ENCODE measurements at places on chromosomes 6 and 20.
A peak's percentile ranks its signal among the peaks of the same experiment; 100 is the strongest.

DNA sequence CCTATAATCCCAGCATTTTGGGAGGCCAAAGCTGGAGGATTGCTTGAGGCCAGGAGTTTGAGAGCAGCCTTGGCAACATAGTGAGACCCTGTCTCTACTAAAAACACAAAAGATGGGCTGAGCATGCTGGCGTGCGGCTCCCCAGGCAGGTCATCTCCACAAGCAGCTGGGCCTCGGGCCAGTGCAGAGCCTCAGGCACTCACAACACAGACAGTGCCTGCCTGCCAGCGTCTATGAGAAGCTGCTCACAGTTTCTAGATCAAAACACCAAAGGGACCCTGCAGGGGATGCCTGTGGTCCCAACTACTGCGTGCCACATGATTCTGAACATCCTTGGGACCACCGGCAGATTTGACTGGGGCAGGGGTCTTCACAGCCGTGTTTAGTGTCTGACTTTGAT, 59.4 kb downstream of the GINS1 start:
- no peak for DNase-seq

- no peak for DNase-seq
Observed at GRCh38 chr6:147910281-147910680, 401.8 kb downstream of the SAMD5 start.

DNA sequence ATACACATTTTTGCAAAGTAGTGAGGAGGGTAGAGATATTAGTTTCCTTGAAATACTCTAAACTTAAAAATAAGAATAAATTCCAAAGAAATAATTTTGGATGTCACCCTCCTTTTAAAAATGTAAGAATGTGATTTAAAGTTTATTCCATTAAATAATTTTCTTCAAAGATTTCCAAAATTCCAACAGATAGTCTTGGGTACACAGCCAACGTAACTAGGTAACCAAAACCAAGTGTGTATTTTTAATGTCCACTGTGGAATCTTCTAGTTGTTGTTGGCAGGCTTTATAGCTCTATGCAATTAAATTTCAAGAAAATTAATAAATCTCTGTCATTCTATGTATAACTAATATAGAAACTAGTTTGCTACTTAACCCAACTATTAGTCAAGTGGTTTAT, 101.3 kb downstream of the COL21A1 start:
- DNase-seq: no peak

DNA sequence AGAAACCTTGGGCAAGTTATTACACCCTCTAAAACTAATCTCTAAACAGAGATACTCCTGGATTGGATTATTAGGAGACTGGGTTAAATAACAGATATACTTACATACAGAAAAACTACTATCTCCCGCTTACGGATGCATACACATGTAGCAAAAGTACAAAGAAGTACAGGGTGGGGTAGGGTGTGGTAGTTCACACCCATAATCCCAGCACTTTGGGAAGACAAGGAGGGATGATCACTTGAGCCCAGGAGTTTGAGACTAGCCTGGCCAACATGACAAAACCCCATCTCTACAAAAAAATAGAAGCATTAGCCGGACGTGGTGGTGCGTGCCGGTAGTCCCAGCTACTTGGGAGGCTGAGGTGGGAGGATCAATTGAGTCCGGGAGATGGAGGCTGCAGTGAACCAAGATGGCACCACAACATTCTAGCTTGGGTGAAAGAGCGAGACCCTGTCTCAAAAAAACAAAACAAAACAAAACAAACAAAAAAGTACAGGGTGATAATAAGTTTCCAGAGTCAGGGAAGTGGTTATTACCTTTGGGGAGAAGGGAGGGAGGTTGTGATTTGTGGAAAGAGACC, 8.1 kb downstream of the PIM1 start:
- DNase-seq: no peak

- DNase-seq: no peak
Observed at GRCh38 chr6:164628302-164628931, 681.0 kb downstream of the C6orf118 start.

GRCh38 chr20:22307409-22307808, 277.0 kb downstream of the FOXA2 start:
- no peak for DNase-seq

DNA sequence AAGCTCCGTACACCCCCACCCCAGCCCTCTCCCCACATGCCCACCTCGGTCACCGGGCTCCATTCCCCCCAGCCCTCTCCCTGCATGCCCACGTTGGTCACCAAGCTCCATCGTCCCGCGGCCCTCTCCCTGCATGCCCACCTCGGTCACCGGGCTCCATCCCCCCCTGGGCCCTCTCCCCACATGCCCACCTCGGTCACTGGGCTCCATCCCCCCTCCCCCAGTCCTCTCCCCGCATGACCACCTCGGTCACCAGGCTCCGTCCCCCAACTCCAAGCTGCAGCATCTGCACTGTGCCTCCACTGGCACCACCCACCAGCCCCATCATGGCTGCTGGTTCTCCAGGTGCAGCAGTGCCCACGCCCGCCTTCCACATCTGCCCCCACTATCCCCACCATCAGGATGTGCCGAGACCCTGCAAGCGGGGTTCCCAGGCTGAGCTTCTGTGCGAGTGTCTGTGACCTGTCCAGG, 16.8 kb downstream of the TAF4 start:
- DNase-seq: no peak

DNA sequence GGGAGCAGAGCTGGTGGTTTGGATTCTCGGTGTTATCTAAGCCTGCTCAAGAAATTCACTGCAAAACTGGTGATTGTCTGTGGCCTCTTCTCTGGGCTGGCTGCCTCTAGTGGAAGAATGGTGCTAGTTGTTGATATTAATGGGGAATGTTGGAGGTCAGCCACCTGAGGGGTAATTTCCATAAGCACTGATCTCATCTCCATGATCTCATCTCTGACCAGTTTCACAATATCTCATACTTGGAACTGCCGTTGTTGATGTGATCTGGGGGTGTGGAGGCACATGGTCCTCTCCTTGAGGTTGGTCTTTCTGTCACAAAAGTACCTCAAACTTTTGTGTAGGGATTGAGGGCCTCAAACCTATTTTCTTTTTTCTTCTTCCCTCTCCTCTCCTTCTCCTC, 102.6 kb downstream of the CD109 start:
- DNase-seq: no peak

DNA sequence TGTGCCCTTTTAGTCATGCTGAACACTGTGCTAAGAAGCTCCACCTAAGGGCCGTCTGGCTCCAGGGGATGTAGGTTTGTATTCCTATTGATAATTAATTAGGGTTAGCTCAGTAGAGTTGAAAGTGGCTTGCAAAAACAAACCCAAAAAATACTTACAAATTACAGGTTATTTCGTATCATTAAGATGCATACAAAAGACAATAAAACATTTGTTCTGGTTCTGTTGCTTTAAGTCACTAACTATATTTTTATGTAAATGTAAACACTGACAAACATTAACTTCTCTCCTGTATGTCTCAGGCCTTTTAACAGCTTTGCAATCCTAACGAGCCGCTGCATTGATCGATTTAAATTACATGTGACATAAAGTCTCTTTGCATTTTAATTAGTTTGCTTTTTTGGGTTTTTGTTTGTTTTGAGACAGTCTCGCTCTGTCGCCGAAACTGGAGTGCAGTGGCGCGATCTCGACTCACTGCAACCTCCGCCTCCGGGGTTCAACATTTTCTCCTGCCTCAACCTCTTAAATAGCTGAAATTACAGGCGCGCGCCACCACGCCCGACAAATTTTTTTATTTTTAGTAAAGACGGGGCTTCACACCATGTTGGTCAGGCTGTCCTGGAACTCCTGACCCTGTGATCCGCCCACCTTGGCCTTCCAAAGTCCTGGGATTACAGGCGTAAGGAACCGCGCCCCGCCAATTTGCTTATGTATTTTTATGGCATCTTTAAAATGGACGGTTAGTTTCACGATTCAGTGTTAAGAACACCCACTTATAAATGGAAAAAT, 110.9 kb downstream of the HFE start:
- no peak for DNase-seq

- DNase-seq: no peak
Observed at GRCh38 chr6:140559458-140559857, 1185.0 kb upstream of the CITED2 start.

- no peak for DNase-seq
Observed at GRCh38 chr6:142943711-142944123, 1.3 kb downstream of the HIVEP2 start.

DNA sequence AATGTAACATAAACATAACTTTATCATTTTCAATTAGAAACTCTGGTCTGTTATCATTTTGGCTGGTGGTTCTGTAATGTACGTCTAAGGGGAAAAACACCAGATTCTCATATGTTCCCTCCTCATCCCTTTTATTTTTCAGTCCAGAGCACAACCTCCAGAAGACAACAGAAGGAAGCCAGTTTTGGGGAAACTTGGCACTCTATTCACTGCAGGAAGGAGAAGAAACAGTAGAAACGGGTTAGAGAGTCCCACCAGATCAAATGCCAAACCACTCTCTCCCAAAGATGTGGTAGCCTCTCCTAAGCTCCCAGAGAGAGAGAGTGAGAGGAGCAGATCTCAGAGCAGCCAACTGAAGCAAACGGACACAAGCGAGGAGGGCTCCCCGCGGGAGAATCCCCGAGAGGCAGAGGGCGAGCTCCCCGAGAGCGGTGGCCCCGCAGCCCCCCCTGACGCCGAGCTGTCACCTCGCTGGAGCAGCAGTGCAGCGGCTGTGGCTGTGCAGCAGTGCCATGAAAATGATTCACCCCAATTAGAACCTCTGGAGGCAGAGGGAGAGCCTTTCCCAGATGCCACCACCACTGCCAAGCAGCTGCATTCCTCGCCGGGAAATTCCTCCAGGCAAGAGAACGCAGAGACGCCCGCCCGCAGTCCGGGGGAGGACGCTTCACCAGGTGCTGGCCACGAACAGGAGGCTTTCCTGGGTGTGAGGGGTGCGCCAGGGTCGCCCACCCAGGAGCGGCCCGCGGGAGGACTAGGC, 117.8 kb downstream of the RTN4IP1 start:
- DNase-seq: no peak

- DNase-seq: no peak
Observed at GRCh38 chr6:158849899-158850806, 31.0 kb upstream of the EZR start.

DNA sequence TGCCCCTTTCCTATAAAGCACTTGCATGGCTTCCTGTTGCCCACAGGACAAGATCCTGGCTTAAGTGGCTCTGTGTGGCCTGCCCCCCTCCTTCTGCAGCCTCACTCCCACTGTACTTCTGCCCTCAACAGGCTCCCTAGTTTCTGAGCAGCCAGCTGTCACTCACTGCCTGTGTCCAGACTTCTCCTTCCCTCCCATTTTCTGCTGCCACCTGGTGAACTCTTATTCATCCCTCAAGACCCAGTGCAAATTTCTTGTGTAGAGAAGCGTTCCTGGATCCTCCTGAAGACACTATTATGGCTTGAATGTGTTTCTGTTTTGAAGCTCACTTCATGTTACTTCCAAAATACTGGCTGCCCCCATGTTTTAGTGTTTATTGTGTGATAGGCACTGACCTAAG, 26.5 kb downstream of the SNPH start:
- DNase-seq: no peak

GRCh38 chr6:125868678-125869395, 78.1 kb downstream of the NCOA7 start:
- peak; percentile 25 for DNase-seq

DNA sequence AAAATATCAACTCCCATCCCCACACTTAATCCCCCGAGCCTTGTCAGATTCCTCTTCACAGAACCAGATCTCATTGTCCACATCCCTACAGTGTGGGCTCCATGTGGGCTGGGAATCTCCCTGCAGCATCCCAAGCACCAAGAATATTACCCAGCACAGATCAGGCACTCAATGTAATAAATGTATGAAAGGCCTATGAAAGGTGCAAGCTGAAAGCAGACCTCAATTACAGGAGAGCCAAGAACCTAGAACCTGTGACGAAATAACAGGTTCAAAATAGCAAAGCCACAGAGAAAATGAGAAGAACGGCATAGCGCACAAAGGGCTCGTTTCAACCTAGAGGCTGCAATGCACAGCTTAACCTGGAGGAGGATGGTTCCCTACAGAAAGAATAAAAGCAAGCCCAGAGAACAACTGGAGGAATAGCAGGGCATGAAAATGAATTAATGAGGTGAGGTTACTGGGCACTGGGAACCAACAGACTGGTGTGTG, 3.1 kb downstream of the SLC23A2 start:
- no peak for DNase-seq

DNA sequence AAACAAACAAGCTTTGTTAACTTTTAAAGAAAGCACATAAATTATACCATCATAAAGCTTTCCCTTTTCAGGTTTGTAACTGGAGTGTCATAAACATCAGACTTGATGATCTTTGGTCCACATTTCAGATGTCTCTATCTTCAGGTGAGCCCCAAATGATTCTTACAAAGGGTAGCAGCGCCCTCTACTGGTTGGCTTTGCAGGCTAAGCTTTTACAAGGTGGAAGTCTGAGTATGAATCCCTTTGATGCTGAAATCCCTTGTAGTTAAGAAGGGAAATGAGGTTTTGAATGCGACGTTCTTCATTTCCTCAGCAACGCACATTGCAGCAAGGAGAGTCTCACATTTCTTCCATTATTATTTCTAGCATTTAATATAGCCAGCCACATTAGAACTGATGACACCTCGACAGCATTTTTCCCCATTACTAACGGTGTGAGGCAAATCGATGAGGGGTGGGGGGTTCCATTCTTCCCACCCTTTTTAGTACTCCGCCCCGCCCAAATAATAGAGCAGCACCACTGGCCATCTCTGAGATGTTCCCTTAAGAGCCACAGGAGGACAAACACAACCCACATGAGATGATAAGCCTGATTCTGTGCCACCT, 126.3 kb upstream of the NT5E start:
- DNase-seq: peak; percentile 26

GRCh38 chr6:45822246-45822812, 193.3 kb downstream of the CLIC5 start:
- DNase-seq: no peak

GRCh38 chr6:3707024-3707423, 44.5 kb downstream of the PXDC1 start:
- DNase-seq: no peak

Measured in NCI-H187 (cell line).